A172 (cell line): ENCODE measurements at places on chromosomes 4 and X.
A peak's percentile ranks its signal among the peaks of the same experiment; 100 is the strongest.

DNA sequence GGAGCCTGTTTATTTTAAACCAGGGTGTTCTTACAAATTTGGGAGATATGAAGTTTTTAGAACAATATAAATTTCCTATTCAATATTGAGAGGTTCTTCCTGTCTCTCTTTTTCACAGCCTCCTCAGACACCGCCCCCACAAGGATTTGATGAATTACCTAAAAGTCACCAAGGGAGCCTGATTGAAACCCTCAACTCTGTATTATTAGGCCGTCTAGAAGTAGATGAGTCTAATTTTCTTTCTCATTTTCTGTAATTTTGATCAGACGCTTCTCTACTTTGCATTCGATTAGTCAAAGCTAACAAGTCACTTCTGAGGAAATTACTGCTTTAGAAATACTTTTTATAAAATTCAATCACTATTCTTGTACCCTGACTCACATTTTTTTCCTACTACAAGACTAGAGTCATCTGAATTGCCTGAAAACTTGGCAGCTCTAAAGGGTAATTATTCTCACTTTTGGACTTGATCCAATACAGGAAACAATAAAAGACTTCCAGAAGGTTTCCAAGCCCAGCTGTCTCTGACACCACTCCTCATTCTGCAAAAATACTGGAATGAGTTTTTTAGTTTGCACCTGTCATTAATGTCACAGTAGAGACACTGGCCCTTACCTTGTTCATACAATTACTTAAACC lies 111.2 kb downstream of the ELOVL6 start:
- peak; percentile 77 for DNase-seq

GRCh38 chr4:156790866-156791265 lies 180.7 kb downstream of the PDGFC start:
- peak; percentile 92 for DNase-seq

- no peak for DNase-seq
Measured at GRCh38 chrX:29242856-29243255, 655.6 kb downstream of the IL1RAPL1 start.

GRCh38 chr4:140117947-140118346 lies 36.0 kb downstream of the MAML3 start:
- DNase-seq = no peak

GRCh38 chr4:1417522-1418390 lies 11.5 kb upstream of the NKX1-1 start:
- DNase-seq = no peak

DNA sequence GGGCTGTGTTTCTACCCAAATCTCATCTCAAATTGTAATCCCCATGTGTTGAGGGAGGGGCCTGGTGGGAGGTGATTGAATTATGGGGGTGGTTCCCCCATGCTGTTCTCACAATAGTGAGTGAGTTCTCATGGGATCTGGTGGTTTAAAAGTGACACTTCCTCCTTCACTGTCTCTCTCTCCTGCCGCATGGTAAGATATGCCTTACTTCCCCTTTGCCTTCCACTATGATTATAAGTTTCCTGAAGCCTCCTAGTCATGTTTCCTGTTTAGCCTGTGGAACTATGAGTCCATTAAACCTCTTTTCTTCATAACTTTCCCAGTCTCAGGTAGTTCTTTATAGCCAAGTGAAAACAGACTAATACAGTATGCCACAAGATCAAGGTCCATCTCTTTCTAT lies 70.0 kb upstream of the MSX1 start:
- no peak for DNase-seq

DNA sequence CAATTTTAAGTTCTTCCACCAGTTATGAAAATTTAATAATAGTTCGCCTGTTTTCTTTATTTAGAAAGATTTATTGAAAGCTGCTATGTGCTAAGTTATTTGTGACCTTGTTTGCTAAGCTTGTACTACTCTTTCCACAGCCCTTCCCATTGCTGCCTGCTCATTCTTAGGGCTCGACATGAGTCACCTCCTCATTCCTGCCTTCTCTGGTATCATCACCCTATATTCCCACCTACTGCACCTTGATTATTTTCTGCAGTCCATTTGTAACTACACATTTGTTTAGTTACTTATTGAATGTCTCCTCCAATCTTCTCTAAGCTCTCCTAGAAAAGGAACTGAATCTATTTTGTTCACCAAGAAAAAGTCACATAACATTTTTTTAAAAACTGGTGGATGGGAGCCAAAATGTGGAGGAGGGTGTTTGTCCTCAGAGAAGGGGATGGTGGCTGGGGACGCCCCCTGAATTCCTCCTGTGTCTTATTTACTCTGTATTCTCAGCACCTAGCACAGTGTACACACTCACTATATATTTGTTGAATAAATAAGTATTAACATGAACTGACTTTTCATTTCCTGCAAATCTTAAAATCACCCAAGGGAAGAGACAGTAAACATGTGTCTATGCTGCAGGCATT lies 3.7 kb upstream of the RAB9A start:
- peak; percentile 52 for DNase-seq

- DNase-seq = no peak
Measured at GRCh38 chrX:136201601-136202000, 49.6 kb downstream of the MAP7D3 start.

DNA sequence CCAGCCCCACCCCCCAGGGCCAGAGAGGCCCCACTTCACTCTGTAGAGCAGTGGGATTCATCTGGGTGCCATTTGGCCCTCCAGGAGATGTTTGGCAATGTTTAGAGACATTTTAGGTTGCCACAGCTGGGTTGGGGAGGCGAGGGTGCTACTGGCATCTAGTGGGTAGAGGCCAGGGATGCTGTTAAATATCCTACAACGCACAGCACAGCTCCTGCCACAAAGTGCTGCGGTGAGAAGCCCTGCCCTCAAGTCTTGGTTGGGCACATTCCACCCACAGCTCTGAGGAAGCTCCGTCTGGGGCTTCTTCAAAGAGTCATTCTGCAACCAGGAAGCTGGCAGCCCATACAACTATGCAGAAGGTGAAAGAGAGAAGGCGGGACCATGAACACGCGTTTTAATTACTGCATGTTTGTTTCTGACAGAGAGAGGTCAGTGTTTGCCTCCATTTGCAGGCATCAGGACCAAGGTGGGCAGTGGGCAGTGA lies 48.1 kb upstream of the FAM9C start:
- no peak for DNase-seq

GRCh38 chr4:54742636-54743399 lies 85.1 kb downstream of the KIT start:
- DNase-seq = no peak

- no peak for DNase-seq
Measured at GRCh38 chrX:106891762-106892460, 11.2 kb downstream of the RIPPLY1 start.

- no peak for DNase-seq
Measured at GRCh38 chrX:111447298-111447697, 35.3 kb upstream of the DCX start.

DNA sequence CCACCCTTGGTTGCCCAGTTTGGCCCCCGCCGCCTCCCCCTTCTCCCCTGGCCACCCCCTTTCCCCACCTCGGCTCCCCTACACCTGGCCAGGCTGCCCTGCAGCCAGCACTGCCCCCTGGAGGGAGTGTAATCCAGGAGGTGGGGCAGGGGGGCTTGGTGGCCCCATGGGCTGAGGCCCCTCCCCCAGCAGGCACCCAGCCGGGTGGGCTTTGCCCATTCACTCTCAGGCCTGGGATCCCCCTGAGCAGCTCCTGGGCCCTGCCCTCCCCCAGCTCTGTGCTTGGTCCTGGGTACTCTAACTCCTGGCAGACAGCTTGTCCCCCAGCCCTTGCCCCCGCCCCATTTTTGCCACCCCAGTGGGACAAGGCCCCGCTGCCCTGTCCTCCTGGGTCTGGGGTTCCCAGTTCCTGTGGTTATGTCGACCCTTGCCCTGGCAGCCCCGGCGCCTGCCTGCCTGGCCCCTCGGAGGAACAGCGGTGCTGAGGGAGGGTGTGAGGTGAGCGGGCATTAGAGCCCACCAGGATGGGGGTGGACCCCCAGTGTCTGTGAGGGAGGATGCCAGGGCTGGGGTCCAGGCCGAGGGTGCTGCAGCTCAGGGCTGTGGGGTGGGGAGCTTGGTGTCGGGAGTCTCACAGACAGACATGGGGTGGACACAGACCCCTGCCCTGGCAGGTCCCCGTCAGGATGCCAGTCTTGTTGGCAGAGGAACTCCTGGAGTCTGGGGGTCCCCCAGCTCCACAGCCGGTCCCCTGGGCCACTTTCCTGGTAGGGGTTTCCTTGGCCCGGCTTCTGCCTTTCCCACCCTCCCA lies 10.2 kb downstream of the NAT8L start:
- DNase-seq = no peak

DNA sequence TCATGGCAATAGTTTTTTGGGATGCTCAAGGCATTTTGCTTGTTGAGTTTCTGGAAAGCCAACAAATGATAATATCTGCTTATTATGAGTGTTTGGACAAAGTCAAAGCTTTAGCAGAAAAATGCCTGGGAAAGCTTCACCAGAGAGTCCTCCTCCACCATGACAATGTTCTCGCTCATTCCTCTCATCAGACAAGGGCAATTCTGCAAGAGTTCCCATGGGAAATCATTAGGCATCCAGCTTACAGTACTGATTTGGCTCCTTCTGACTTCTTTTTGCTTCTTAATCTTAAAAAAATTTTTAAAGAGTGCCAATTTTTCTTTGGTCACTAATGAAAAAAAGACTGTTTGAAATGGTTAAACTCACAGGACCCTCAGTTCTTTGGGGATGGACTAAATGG lies 136.3 kb downstream of the UBE2K start:
- DNase-seq = no peak

DNA sequence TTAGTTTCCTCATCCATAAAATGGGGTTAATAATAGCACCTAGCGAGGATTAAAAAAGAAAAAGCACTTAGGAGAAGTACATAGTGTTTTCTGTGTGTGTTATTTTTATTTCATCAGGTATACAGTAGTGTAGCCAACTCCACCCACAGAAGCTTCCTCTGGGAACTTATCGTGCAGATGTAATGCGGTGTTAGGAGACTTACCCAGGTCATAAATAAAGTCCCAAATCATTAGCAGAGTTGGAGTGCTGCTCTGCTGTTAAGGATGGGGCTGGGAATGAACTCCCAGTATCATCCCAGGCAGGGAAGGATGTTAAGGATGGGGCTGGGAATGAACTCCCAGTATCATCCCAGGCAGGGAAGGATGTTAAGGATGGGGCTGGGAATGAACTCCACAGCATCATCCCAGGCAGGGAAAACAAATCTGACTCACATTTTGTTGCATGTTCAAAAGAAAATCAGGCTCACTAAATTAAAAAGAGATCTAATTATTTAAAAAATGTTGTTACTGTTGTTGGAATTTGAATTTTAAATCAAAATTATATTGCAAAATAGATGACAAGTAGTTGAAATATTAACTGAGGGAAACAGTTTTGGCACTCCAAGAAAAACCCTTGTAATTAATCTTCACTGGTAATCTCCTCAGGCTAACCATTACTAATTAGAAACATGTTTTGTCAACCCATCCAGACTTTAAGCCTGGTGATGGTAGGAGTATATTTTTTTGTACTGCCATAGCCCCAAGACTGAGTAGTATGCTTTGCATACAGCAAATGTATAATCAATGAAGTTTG lies 10.2 kb upstream of the SFRP2 start:
- no peak for DNase-seq
